ENCODE measurements at places on chromosomes 12 and 14.
A peak's percentile ranks its signal among the peaks of the same experiment; 100 is the strongest.

DNA sequence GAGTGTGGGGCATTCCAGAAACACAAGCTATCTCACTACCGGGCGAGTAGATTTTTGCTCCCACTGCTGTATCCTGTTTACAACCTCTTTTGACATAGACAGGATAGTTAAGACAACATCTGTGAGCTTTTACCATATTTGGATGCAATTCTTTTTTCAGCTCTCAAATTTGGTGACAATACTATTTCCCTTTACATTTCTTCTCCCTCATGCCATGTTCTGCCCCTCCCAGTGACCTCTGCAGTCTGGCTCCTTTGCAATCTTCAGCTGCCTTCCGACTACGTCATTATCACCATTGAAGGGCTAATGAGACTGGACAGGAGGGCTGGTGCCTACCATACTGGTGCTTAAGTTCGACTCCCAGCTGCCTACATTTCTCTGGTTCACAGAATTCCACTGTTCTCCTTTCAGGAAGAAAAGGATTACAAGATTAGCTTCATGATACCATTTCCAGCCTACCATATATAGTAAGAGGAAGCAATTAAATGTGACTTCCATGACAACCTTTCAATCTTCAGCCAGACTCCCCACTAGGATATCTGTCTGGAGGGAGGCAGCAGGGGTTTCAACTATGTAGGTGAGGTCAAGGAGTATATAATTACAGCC, 251.6 kb downstream of the PHLDA1 start:
- no peak for DNase-seq

- no peak for DNase-seq
These were observed 322.2 kb downstream of the AEBP2 start for GRCh38 chr12:19761463-19761862.

DNA sequence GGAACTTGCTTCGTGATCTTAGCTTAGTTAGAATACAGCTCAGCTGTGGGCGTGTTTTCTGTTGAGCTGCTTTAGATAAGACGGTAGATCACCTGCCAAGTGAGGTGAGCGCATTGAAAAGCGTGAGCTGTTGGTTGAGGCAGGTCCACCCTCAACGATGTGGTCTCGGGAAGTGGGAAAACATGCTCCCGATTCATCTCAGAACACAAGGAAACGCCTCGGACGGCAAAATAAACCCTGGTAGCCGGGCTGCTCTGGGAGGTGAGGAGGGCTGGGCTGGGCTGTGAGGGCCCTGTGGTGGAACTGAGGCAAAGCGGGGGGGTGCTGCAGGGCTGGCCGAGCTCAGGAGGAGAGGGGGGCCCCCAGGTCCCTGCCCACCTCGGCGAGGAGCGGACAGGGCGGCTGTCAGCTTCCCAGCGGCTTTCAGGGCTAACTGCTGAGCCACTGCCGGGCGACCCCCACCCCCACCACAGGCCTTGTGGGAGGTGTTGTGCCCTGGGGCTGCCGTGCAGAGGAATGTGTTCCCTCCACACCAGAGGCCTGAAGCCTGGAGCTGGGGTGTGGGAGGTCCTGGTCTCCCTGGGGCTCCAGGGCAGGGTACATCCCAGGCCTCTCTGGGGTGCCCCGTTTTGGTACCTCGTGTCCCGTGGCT, 30.7 kb downstream of the NOC4L start:
- no peak for DNase-seq

DNA sequence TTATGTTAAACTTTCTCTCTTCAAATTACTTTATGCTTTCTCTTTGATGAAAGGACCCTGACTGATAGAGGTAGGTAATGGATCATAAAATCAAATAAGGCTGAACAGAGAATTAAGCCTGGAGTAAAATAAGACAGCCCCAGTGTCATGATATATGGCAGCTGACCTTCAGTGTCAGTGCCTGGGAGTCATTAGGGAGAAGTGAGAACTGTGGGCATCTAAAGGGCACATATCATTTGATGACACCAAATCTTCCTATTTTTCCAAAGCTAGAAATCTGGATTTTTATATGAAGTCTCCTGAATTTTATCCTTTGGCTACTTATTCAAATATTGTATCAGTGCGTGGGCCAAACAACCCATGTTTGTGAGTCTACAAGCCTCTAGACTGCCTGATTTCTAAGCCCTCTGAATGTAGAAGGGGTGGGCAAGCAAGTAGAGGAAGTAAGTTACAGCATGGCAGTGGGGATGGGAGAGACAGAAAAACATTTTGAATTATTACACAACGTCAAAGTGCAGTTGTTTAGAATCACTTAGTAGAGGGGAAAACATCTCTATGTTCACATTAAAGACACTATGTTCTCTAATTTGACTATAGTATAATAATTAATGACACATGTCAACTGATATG, 10.0 kb downstream of the SLC39A9 start:
- no peak for DNase-seq

DNA sequence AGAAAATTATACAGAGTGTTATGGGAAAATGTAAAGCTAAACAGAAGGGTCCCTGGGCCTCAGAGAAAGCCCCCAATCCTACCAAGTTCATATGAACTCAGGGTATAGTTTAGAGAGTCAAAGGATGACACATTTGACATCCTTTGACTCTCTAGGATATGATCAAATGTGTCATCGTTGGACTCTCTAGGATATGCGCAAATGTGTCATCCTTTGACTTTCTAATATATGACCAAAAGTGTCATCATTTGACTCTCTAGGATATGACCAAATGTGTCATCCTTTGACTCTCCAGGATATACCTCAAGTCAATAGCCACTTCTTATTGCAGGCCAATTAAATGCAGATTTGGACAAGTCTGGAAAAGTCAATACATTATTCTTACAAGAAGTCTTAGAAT, 204.8 kb upstream of the IGF1 start:
- DNase-seq: no peak

DNA sequence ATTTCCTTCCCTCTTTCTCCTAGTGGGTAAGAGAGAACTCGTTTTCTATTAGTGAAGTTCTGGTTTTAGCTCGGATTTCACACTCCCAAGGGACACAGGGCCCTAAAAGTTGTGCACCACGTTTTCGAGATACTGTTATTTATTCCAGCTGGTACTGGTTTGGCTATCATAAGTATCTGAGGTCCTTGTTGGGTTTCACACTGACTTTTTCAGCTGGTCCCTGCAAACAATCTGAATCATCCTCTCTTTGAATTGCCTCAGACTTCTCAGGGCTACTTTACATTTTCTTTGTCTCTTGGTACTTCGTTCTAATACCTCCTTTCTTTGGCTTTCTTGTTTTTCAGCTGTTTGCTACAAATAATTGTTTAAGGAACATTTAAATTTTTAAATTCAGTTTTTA, 75.7 kb downstream of the SCN8A start:
- no peak for DNase-seq

DNA sequence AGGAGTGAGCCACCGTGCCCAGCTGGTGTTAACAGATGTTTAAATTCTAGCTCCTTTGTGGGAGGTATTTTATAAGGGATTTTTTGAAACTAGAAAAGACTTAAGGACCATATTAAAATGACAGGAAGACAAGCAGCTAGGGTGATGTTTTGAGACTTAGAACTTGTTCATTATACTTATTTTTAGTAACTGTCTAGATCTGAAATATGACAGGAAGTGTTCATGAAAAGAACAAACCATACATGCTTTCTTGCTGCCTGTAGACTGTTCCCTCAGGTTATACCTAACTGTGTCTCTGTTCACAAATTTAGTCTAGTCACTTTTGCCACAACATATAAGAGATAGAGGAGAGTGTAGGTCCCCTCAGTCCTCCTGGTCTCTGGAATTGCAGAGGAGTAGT, 36.9 kb upstream of the KCNH3 start:
- DNase-seq: no peak

DNA sequence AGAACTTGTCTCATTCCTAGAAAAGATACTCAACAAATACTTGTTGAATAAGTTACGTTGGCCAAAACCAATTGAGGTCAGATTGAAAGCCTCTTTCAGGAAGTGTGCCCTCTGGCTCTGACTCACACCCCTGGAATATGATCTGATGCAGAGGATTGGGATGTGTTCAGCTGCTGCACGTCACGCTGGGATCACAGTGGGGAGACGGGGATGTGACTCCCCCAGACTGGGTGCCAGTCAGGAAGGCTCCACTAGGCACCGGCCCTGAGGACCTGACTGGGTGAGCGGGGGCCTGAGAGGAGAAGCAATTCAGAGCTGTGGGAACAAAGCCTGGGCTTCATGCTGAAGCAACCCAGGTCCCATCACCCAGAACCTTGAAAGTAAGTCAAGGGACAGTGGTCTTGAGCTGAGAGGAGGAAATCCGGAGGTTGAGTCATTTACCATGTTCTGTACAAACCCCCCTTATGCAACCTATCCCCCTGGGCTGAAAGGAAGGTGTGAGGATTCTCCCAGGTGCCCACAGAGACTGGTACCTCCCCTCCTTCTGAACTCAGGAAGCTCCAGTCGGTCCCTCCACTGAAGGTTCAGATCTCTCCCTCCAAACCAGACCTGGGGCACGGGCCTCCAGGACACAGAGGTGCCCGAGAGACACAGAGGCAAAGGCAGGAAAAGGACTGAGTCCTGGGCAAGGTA, 3.9 kb downstream of the CEBPE start:
- no peak for DNase-seq

DNA sequence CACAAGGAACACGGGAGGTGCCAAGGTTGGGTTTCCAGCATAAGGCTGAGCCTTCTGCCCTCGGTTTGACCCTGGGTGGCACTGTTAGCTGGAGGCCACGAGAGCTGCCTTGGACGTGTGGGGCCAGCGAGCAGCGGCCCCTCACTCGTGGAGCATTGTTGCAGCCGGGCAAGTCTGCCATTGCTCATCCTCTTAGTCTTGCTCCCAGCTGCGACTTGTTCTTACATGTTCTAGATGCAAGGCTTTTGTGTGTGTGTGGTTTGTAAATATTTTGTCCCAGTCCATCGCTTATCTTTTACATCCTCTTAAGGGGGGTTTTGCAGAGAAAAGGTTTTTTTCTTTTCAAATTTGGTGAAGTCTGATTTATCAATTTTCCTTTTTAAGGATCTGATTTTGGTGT, 21.1 kb upstream of the C1S start:
- no peak for DNase-seq

- no peak for DNase-seq
These were observed 115.7 kb downstream of the ANO6 start for GRCh38 chr12:45331552-45331951.

DNA sequence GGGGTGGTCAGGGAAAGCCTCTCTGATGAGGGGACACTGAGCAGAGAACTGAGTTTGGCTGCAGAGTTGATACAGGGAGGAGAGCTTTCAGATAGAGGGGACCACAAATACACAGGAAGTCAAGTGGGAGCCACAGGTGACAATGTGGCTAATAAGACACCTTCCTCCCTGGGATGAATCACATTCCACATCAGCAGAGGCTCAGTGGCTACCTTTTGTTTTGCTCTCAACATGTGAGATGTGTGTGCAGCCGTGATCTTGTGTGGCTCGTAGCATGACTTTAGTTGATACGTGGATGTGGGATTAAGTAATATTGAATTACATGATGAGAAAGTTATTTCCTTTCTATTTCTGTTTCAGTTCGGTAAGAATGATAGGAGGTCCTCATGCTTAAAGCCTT, 7.5 kb downstream of the CRADD start:
- DNase-seq: no peak

- DNase-seq: no peak
These were observed 10.2 kb downstream of the PLEKHA5 start for GRCh38 chr12:19139615-19140194.

DNA sequence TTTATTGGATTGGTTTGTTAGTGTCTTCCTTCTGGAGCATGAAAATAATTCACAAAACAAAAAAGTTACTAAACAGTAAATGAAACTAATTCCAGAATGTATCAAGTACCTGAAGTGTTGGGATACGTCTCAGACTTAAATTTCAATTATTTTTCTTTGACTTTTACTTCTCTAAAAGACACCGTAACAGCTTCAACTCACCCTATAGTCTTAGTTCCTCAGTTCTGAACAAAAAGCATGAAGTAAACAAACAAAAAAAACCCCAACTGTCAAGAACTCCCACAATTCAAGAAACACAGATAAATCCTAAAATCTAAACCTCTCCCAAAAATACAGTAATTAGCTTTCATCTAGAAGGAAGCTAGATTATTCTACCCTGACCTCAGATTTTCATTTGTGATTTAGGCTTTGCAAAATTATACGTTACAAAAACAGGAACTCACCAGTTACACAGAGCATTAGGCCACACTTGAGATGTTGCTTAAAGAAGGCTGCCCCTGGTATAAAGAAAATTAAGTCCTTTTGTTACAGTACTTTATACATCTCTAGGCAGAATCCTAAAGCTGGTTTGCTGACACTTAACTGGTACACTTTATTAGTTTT, 10.2 kb downstream of the HEATR5A start:
- DNase-seq: no peak

GRCh38 chr14:104320611-104321086, 182.3 kb downstream of the KIF26A start:
- peak; percentile 32 for DNase-seq

- no peak for DNase-seq
These were observed 754 bp downstream of the ACSS3 start for GRCh38 chr12:81078469-81079196.

- DNase-seq: peak; percentile 32
These were observed 140.5 kb downstream of the ADGRD1 start for GRCh38 chr12:131093971-131094830.

GRCh38 chr12:90987520-90987919, 17.3 kb downstream of the EPYC start:
- no peak for DNase-seq

DNA sequence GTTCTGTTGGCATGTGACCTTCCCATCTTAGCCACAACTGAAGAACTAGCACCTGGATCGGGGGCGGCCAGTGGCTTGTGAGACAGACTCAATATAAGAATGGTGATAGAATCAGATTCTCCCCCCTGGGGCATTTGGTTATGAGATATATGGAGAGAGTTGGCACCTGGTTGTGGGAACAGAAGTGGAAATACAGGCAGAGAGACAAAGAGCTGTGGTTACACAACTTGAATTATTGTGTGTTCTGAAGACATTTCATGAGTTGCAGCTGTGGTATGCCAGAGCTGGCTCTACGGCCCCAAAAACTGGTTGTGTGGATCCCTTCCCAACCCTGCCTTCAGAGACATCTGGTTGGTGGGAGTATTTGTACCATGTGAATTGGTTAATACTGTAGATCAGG, 2.9 kb upstream of the MSRB3 start:
- no peak for DNase-seq

DNA sequence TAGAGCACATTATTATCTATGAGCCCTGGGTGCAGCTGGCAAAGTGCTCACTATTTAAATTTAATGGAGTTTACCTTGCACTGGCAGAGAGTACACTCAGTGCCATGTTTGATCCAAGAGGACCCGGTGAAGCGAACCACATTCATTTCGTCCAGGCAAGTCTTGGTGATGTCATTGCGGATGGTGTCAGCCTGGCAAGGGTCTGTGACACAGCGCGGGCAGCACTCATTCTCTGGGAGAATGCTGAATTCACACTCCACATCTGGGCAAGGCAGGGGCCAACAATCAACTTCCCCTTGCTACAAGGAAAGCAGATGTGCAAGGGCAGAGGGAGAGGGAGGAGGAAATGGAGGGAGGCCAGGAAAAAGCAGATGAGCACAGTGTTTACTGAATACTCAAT, 356.2 kb downstream of the NELL2 start:
- no peak for DNase-seq

DNA sequence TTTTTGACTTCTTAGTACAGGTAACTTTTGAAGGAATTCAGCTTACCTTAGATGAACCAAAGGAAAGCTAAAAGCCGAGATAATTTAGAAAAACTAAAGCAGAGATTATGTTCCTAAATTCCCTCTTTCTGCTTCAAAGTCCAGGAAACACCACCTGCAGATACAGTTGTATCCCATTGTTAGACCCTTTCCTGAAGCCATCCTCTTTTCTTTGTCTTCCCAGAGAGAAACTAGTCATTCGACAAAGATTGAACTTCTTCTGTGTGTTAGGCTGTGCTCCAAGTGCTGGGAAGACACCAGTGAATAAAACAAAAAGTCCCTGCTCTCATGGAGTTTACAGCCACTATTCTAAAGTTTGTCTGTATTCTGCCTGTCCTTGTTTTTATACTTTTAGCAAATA, 29.3 kb downstream of the PPM1A start:
- no peak for DNase-seq

Measured in right forelimb (tissue), 1 donor.